Right atrium auricular region (tissue), 2 donors: ENCODE measurements at places on chromosomes 6 and 20.

DNA sequence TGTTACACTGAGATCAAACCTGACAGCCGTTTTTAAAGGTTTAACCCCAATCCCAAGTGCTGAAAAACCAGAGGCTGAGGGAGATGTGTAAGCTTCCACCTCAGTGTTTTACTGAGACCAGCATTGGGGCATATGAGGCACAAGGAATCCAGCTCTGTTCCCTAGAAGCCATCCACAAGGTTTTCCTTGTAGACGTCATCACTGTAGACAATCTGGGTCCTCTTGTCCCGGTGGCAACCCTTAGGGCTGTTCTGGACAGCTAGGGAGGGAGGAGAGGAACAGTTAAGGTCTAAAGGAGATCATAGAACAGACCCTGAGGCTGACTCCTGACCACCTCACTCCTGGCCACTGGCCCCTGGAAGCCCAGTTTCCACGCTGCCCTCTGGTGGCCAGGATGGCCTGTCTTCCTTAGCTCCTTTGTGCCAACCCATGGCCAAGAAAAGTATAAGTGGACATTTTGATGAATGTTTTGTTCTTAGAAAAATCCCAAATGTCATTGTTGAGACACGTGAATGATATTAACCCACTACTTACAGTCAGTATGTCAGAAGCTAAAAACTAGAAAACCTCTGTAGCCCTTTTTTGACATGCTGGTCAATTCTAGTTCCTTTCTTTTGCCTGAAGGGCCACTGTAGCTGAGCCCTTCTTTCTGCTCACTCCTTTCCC is 6.4 kb downstream of the CFB start:
- H3K4me1 ChIP-seq = no peaks in the 10 kb centered on the region
- H3K4me3 ChIP-seq = no peak overlapping the region
- peaks cover 49% of the 10 kb centered on the region for H3K36me3 ChIP-seq
- no peak for DNase-seq
- no peak overlapping the region for H3K27ac ChIP-seq

GRCh38 chr20:58388882-58389323 is at the start of gene VAPB:
Gene VAPB (plus strand): TSS chr20:58389229. CDS start chr20:58389460, 231 bp downstream.
- no peaks in the 10 kb centered on the region for H3K36me3 ChIP-seq
- H3K4me1 ChIP-seq = peaks cover 41% of the 10 kb centered on the region
- DNase-seq = peak; percentile 94
- H3K27me3 ChIP-seq = no peaks in the 10 kb centered on the region
- peak within 1 kb of the TSS; percentile 95 for H3K4me3 ChIP-seq

DNA sequence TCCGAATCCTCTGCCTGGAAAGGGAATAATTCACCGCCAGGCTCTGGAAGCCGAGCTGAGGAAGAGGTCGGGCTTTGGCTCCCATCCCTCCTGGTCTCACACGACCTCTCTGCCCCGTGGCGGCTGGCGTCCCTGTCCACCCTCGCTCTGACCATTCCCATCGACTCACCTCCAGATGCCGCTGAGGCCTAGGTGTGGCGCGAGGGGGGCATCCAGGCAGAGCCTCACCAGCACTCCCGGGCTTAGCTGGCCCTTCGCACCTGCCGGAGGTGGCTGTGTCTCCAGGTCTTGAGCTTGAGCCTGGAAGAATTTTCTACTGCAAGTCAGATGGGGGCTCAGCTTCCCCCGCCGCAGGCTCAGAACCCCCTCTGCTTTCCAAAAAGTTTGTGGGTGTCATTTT is 28.5 kb upstream of the SMOC2 start:
- H3K4me1 ChIP-seq = peaks cover 4% of the 10 kb centered on the region
- H3K27me3 ChIP-seq = no peaks in the 10 kb centered on the region
- H3K27ac ChIP-seq = no peak overlapping the region
- no peak for DNase-seq
- H3K36me3 ChIP-seq = no peaks in the 10 kb centered on the region

DNA sequence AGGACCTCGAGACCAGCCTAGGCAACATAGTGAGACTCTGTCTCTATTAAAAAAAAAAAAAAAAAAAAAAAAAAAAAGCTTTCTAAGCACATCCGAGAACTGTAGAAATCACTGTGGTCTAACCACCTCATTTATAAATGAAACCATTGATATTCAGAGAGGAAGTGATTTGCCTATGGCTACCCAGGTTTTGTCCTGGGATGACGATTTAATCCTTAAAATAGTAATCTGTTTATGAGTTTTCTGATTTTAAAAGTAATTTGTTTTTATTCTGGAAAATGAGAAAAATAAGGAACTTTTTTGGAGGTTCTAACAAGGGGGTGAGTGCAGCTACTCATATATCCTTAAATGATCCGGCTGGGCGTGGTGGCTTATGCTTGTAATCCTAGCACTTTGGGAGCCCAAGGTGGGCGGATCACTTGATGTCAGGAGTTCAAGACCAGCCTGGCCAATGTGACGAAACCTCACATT is 6.5 kb upstream of the BTN3A2 start:
- no peak for DNase-seq
- no peak overlapping the region for H3K4me3 ChIP-seq
- H3K4me1 ChIP-seq = no peaks in the 10 kb centered on the region
- H3K27ac ChIP-seq = no peak overlapping the region
- H3K27me3 ChIP-seq = no peaks in the 10 kb centered on the region

DNA sequence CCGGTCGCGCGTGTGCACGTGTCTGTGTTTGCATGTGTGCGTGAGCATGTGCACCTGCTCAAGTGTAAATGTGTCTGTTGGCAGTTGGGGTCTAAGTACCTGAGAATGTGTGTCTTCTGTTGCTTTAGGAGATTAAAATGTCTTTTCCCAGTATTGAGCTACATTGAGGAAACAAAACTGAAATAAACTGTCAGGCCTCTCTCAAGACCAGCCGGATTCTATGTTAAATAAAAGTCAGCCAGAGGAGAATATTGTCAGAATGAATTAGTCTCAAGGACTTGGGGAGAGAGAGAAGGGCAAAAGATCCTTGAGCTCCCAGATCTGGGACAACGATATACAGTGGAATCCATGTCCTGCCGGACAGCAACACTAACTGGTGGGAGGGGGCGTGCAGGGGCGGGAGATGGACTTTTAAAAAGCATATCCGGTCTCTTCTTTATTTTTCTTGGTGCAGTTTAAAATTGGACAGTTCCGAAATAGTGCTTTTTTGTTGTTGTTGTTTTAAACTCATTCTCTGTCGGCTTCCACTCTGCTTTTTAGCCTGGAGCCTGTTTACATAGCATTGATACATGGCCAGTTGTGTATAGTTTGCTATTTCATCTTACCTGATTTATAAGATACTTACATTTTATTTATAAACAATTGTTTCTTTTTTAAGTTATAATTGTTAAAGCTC is 3.3 kb upstream of the TBX18 start:
- no peaks in the 10 kb centered on the region for H3K27me3 ChIP-seq
- no peaks in the 10 kb centered on the region for H3K36me3 ChIP-seq
- no peaks in the 10 kb centered on the region for H3K4me1 ChIP-seq
- H3K4me3 ChIP-seq = peak overlapping the region; percentile 39
- DNase-seq = no peak

DNA sequence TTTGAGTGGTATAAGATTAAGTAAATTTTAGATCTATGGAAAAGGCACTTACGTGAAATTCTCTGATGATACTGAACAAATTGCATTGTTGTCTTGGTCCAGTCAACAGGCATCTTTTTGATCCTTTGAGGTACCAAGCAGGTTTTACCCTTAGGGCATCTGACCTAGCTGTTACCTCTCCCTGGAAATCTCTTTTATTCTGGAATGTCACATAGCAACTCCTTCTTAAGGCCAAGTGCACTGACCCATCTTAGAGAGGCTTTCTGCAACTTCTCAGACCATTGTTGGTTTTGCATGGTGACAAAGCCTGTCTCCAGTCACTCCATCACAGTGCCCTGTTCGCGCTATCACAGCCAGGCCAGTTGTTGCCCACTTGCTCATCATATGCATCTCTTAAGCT is 42.0 kb downstream of the TPD52L1 start:
- no peaks in the 10 kb centered on the region for H3K27me3 ChIP-seq
- peaks cover 57% of the 10 kb centered on the region for H3K4me1 ChIP-seq
- H3K36me3 ChIP-seq = no peaks in the 10 kb centered on the region
- no peak for DNase-seq

- no peak overlapping the region for H3K4me3 ChIP-seq
- H3K4me1 ChIP-seq = no peaks in the 10 kb centered on the region
- no peak for DNase-seq
- H3K36me3 ChIP-seq = no peaks in the 10 kb centered on the region
These were observed 51.0 kb upstream of the L3MBTL3 start for GRCh38 chr6:129967427-129967826.

DNA sequence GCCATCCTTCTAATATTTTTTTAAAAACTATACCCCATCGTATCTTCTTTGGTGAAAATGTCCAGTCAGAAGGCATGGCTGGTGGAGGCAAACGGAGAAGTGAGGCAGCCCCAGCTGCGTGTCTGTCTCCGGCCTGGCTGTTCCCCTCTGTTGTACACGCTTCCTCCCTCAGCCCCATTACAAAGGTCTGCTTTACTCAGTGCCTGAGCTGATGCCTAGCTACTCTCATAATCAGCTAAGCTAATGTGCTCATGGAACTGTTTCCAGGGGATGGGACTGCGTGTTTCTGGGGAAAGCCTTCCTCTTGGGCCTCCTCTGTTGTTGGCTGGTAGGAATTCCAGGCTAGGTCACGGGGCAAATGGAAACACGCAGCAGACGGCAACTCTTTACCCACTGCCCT is 67.3 kb downstream of the PPP1R3G start:
- no peaks in the 10 kb centered on the region for H3K27me3 ChIP-seq
- H3K36me3 ChIP-seq = no peaks in the 10 kb centered on the region
- no peak overlapping the region for H3K4me3 ChIP-seq
- DNase-seq = no peak
- no peaks in the 10 kb centered on the region for H3K4me1 ChIP-seq

DNA sequence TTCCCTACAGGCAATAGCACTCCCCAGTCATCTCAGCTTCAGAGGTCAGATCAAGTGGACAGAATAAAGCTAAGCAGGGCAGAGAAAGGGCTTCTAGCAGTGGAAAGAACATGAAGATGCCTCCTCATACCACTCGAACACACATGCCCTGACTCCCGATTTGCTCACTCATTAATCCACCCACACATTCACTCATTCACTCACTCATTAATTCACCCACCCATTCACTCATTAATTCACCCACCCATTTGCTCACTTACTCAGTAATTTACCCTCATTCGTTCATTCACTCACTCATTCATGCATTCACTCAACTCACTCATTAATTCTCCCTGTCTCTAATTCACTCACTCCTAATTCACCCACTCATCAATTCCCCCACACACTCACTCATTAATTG is 43.9 kb downstream of the HNF4A start:
- no peaks in the 10 kb centered on the region for H3K36me3 ChIP-seq
- no peak overlapping the region for H3K27ac ChIP-seq
- H3K4me1 ChIP-seq = no peaks in the 10 kb centered on the region
- H3K27me3 ChIP-seq = no peaks in the 10 kb centered on the region

GRCh38 chr6:163579111-163579879 is 164.8 kb downstream of the QKI start:
- no peak for DNase-seq
- H3K36me3 ChIP-seq = peaks cover 11% of the 10 kb centered on the region
- no peaks in the 10 kb centered on the region for H3K4me1 ChIP-seq
- no peaks in the 10 kb centered on the region for H3K27me3 ChIP-seq
- H3K4me3 ChIP-seq = no peak overlapping the region

DNA sequence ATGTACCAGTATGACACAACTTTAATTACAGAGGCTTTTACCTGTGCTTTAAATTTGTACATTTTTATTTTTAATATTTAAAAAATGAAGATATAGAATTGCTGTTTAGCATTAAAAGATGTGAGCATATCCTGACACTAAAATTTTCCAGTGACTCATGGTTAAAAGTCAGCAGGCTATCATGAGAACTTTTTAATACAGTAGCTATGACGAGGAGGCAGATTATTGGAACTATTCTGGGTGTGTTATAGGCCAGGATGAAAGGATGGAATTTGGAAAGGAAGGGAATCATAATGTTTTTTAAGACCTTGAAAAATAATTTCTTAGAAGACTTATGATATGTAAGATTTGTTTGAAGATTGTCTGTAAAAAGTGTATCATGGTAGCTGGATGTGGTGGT is 91.0 kb downstream of the GFRA4 start:
- H3K4me3 ChIP-seq = no peak overlapping the region
- H3K4me1 ChIP-seq = no peaks in the 10 kb centered on the region
- DNase-seq = no peak
- no peak overlapping the region for H3K27ac ChIP-seq
- no peaks in the 10 kb centered on the region for H3K27me3 ChIP-seq

GRCh38 chr6:142416179-142416578 is 114.4 kb downstream of the ADGRG6 start:
- H3K27ac ChIP-seq = no peak overlapping the region
- no peaks in the 10 kb centered on the region for H3K27me3 ChIP-seq
- H3K4me3 ChIP-seq = no peak overlapping the region
- H3K4me1 ChIP-seq = no peaks in the 10 kb centered on the region
- no peak for DNase-seq
- no peaks in the 10 kb centered on the region for H3K36me3 ChIP-seq

GRCh38 chr20:35264755-35265154 is 13.2 kb downstream of the MMP24OS start:
- H3K36me3 ChIP-seq = peaks cover 15% of the 10 kb centered on the region
- DNase-seq = no peak
- no peaks in the 10 kb centered on the region for H3K27me3 ChIP-seq
- H3K4me3 ChIP-seq = no peak overlapping the region

GRCh38 chr6:113833537-113833936 is 23.6 kb upstream of the MARCKS start:
- H3K4me3 ChIP-seq = no peak overlapping the region
- H3K27ac ChIP-seq = no peak overlapping the region
- no peak for DNase-seq
- no peaks in the 10 kb centered on the region for H3K36me3 ChIP-seq
- no peaks in the 10 kb centered on the region for H3K27me3 ChIP-seq
- H3K4me1 ChIP-seq = peaks cover 7% of the 10 kb centered on the region

GRCh38 chr20:21125072-21125848 is 622 bp upstream of the KIZ start:
- H3K36me3 ChIP-seq = no peaks in the 10 kb centered on the region
- peak overlapping the region; percentile 88 for H3K4me3 ChIP-seq
- no peaks in the 10 kb centered on the region for H3K27me3 ChIP-seq
- no peaks in the 10 kb centered on the region for H3K4me1 ChIP-seq
- DNase-seq = no peak

- no peaks in the 10 kb centered on the region for H3K4me1 ChIP-seq
- no peaks in the 10 kb centered on the region for H3K27me3 ChIP-seq
- no peaks in the 10 kb centered on the region for H3K36me3 ChIP-seq
- no peak overlapping the region for H3K4me3 ChIP-seq
- H3K27ac ChIP-seq = no peak overlapping the region
These were observed 190.4 kb downstream of the PRL start for GRCh38 chr6:22106451-22106850.

DNA sequence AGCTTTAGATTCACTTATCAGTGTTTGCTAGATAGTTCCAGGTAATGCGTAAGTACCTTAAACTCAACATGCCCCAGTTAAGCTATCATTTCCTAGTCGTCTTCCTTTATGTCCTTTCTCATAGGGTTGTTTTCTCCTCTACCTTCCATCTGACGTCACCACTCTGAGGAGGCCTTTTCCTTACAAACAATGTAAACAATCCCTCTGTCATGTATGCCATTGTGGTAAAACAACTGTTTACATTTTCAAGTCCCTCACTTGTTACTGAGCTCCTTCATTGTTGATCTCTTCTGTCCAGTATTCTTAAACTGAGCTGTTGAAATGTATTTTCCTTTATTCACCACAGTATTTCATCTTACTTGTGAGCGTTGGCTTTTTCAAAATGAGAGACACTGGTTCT is 45.4 kb upstream of the PLCG1 start:
- peaks cover 49% of the 10 kb centered on the region for H3K36me3 ChIP-seq
- no peaks in the 10 kb centered on the region for H3K27me3 ChIP-seq
- H3K27ac ChIP-seq = no peak overlapping the region
- no peak for DNase-seq
- H3K4me1 ChIP-seq = no peaks in the 10 kb centered on the region
- H3K4me3 ChIP-seq = no peak overlapping the region

GRCh38 chr6:9401960-9402359 is 966.6 kb upstream of the SLC35B3 start:
- no peaks in the 10 kb centered on the region for H3K4me1 ChIP-seq
- H3K27ac ChIP-seq = no peak overlapping the region
- H3K36me3 ChIP-seq = no peaks in the 10 kb centered on the region
- DNase-seq = no peak
